Left lung (tissue), 14 donors: ENCODE measurements at places on chromosomes 13 and 19.

DNA sequence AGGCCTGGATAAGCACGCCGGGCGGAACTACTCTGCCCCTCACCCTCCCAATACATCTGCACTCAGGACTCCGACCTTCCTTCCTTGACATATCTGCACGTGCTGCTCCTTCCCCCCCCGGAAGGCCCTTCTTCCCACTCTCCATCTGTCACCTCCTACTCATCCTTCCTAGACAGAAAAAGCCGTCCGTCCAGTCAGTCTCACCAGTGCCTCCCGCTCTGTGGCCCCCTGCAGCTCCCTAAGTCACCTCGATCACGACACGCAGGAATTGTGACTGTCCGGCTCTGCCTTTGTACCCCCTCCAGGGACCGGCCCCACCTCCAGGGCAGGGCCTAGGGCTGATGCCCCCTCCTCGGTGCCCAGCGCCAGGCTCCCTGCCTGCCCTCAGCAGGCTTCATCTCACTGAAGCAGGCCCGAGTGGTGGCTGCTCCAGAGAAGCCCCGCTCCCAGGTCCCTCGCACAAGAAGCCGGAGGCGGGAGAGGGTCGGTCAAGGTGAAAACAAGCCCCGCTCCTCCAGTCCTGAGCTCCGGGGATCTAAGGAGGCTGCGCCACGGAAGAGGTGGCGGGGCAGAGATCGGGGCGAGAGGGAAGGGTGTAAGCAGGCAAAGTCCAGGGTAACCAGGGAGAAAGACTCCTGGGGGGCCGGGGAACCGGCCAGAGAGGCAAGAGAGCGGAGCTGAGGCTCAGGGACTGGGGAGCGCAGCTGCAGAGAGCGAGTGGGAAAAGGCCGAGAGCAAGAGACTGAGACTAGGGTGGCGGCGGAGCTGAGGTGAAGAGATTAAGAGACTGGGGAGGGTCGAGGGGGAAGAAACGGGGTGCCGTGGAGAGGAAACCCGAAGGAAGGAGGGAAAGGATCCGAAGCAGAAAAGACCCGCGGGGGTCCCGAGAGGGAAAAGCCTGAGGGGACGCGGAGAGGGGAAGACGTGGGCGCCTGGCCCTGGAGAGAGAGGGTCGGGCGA is 1.1 kb downstream of the PPP6R1 start:
- DNase-seq = no peak

DNA sequence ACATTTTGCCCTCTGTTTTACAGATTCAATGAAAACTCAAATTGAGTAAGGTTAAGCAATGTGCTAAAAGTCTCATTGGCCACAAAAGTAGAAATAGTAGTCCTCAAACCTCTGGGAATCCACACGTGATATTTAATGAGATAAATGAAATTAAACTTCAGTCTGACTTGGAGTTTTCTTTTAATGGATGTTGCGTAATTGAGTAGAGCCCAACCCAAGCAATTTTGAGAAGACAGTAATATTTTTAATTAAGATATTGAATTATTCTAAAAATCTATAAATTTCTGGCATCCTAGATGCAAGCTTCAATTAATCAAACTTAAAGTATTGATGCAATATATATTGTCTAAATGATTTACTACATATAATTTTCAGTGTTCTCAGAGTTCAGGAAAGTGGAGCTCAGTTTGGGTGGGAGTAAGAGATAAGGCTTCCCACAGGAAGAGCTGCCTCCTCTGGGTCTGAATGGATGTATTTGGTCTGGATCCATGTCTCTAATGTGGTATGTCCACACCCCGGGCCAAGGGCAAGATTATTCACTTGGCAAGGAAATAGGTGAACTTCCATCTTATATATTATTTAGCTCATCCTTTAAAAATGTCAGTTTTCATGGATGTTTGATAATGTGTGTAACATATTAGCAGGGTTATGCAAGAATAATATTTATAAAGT is 6.9 kb downstream of the MBNL2 start:
- DNase-seq = no peak

- DNase-seq = no peak
Measured at GRCh38 chr19:47323872-47324271, 8.1 kb upstream of the C5AR2 start.

GRCh38 chr13:41652735-41653361 is 195.5 kb downstream of the RGCC start:
- DNase-seq = peak; percentile 46

DNA sequence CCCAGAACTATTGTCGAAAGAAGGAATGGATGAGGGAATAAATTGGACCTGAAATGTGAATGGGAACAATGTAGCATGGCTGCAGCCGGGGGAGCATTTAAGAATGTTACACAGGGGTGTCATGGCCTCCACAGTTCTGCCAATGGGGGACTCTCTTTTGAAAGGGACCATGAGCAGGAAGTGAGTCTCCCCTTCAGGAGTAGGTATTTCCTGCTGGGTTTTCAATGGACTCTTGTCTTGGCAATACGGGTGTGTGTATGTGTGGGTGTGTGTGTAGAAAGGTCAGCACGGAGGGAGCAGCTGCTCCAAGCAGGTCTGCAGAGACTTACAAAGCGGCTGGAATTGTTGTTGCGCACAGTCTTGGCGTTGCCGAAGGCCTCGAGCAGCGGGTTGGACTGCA is 24.4 kb downstream of the MYO1F start:
- DNase-seq = no peak

DNA sequence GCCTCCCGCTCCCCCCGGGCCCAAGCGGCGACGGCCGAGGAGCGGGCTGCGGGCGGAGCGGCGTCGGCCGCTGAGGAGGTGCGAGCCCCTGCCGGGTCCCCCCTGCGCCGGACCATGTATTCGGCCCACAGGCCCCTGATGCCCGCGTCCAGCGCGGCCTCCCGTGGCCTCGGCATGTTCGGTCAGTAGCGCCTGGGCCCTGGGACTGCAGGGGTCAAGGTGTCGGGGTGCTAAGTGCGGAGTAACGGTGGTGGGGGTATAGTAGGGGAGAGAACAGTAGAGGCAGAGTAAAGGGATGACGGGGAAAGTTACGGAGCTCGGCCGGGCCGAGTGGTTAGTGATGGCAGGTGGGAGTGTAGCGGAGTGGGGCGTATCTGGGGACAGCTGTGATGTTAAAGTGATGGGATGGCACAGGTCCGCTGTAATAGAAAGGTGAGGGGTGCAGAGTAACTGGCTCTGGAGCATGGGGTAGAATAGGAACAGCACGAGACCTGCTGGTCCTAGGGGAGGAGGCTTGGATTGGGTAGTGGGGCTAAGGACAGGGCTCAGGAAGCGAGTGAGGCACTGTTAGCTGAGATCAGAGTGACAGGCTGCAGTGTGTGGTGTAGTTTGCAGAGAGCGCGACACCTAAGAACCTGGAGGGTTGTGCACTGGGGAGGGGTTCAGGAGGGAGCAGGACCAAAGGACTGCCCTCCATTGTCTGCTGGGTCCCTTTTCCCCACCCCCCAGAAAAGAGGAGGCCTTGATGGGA is 15.7 kb downstream of the CIC start:
- no peak for DNase-seq

- DNase-seq = no peak
Measured at GRCh38 chr13:51697181-51697580, 106.8 kb downstream of the DHRS12 start.

GRCh38 chr13:95957331-95957730 is 95.9 kb downstream of the UGGT2 start:
- DNase-seq = no peak

DNA sequence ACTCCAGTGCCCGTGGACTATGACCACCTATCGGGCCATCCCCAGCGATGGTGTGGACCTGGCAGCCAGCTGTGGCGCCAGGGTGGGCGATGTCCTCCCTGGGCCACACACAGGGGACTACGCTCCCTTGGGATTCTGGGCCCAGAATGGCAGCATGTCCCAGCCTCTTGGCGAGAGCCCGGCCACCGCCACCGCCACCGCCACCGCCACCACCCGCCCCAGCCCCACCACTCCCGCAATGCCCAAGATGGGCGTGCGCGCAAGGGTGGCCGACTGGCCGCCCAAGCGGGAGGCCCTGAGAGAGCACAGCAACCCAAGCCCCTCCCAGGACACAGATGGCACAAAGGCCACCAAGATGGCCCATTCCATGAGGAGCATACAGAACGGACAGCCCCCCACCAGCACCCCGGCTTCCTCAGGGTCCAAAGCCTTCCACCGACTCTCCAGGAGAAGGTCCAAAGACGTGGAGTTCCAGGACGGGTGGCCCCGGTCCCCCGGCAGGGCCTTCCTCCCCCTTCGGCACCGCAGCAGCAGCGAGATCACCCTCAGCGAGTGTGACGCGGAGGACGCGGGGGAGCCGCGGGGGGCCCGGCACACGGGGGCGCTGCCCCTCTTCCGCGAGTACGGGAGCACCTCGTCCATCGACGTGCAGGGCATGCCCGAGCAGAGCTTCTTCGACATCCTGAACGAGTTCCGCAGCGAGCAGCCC is 142.3 kb downstream of the DPF1 start:
- no peak for DNase-seq

DNA sequence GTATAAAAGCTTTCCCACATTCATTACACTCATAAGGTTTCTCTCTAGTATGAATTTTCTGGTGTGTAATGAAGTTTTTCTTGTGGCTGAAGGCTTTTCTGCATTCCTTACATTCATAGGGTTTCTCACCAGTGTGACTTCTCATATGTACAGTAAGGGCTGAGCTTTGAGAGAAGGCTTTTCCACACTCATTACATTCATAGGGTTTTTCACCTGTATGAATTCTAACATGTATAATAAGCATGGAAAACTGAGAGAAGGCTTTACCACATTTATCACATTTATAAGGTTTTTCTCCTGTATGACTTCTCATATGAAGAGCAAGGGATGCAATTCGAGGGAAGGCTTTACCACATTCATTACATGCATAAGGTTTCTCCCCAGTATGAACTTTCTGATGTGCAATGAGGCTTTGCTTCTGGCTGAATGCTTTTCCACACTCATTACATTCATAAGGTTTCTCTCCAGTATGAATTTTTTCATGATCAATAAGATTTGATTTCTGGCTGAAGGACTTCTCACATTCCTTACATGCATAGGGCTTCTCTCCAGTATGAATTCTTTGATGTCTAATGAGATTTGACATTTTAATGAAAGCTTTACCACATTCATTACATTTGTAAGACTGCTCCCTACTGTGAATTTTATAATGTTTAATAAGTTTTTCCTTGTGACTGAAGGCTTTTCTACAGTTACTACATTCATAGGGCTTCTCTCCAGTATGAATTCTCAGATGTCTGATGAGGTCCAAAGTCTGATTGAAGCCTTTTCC is 42.6 kb downstream of the ZNF527 start:
- no peak for DNase-seq

- DNase-seq = no peak
Measured at GRCh38 chr13:62697701-62698100, 1282.1 kb upstream of the PCDH20 start.
